Muscle of arm (tissue), 14 donors: ENCODE measurements at places on chromosomes 2 and 18.
A peak's percentile ranks its signal among the peaks of the same experiment; 100 is the strongest.

DNA sequence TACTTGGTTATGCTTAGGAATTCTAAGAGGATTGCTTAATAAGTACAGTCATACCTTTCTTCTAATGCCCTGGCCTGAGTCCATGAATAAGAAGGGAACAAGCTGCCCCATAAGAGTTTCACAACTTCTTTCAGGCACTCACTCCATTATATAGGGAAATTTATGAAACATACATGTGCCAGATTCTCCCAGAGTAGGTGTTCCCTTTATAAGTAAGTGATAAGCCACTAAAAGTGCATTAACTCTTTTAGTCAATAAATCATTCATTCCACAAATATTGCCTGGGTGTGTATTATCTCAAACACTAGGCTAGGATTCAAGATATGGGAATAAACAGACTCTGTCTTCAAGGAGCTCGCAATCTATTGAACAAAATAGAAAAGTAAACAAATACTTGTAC lies 84.5 kb upstream of the RBBP8 start:
- no peak for DNase-seq

GRCh38 chr2:218296847-218297246 lies 4.5 kb upstream of the TMBIM1 start:
- no peak for DNase-seq

GRCh38 chr2:100716581-100716980 lies 103.4 kb upstream of the NPAS2 start:
- DNase-seq: no peak

DNA sequence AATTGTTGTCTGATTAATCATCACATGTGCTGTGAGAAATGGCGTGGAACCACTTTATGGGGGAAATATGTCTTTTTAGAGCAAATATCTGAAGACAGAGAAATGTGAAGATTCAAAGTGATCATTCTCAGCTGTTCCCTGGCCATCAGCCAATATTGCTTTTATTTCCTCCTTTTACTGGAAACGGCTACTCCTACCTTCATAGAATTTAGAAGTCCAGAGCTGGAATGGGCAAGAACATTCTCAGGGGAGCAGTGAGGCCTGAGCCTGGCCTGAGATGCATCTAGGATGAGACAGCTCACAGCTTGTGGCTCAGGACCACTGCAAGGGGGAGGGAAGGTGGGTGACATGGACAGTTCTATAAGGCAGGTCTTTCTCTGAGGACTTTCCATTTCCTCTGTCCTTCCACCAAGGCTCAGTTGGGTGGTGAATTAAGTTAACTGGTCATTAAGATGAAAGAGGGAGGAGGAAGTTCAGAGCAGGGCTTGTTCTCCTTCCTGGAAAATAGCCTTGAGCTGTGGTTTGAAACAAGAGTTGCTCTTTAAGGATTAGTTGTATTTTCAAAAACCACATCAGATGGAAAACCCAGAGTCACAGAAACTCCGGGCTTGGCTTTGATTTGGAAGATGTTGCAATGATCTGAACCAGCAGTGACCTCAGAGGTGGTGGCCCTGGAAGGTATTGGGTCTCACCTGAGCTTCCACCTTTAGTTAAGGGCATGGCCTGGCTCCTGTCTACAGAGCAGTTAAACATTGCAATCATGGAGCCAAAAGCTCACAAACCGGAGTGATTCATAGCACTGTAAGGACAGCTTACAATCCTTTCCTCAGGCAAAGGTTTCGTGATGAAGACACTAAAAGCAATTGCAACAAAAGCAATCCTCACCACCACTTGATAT lies 144.3 kb downstream of the VAPA start:
- peak; percentile 55 for DNase-seq

- DNase-seq: peak; percentile 7
Observed at GRCh38 chr2:211035548-211036185, 479.3 kb downstream of the CPS1 start.

DNA sequence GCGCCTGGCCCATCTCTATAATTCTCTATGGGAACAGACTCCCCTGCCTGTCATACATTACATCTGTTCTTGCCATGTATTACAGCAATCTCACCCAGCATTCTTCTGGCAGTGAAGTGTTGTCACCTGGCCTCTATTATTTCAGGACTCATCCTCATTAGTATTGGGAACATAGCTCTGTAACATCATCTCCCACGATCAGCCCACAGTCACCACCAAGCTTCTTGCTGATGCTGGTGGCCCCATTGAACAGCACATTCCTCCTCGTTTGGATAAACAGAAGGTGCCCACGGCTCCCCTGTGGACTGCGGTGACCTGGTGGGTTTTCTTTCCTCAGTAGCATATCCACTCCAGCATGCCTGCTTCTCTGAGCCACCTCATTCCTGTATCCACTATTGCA lies 21.5 kb downstream of the CHCHD5 start:
- no peak for DNase-seq

DNA sequence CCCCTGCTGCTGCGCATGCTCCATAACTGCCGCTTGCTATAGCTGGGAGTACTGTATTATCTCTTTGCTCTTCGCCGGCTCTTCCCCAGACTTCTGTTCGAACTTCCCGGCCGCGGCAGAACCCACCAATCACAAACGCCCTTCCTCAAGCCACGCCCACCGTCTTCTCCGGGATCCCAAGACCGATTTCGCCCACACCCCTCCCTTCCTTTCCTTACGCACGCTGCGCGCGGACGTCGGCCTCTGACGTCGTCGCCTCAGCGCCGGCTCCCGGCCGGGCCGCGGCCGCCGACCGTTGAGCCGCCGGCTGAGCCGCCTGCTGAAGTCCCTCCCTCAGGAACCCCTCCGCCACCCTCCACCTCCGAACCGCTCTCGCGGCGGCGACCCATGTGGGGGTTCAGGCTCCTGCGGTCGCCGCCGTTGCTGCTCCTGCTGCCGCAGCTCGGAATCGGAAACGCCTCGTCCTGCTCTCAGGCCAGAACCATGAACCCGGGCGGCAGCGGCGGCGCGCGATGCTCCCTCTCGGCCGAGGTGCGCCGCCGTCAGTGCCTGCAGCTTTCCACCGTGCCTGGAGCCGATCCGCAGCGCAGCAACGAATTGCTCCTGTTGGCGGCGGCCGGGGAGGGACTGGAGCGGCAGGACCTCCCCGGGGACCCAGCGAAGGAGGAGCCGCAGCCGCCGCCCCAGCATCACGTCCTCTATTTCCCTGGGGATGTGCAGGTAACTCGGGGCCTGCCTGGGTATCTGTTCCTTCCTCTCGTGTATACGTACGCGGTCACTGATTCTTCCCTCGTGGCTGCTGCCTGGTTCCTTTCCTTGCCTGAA lies at the start of gene C2orf69:
C2orf69 (plus strand) TSS at position 242 of the 825 bp plus-strand sequence; CDS start at position 388, 146 bp downstream.
- DNase-seq: peak; percentile 98

DNA sequence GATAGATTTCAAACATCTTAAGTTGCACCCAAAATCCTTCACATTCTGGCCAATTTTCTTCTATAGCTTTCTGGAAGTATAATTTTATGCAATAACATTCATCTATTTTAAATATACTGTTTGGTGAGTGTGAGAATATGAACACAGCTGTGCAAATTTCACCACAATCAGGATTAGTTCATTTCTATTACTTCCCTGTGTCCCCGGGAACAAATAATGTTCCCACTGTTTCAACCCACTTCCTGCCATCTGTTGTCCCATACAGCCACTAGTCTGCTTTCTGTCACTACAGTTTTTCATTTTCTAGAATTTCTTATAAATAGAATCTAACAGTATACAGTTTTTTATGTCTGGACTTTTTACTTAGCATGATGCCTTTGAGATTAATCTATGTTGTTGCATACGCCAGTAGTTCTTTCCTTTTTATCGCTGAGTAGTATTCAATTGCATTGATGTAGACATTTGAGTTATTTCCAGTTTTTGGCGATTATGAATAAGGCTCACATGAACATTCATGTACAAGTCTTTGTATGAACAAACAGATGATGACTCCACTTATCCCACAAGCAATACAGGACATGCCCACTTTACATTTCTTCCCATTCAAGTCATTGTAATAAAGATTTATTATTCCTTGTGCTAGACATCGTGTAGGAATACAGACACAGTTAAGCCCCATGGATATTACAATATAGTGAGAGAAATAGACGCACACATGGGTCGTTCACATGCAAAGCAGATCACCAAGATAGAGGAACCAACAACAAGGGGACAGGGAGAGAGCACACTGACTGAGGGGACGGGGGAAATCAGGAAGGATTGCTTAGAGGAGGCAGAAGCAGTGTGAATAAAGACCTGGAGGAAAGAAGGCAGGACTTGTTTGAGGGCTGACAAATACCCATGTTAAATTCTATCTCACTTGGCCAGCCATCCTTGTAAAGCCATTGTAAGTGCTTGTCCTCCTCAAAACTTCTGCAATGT lies 72.9 kb upstream of the PAX8 start:
- no peak for DNase-seq

- DNase-seq: no peak
Observed at GRCh38 chr2:3179626-3180025, 198.0 kb downstream of the EIPR1 start.

GRCh38 chr2:85263591-85263990 lies 64.2 kb downstream of the TGOLN2 start:
- no peak for DNase-seq

GRCh38 chr2:27024188-27024587 lies 8.6 kb upstream of the TMEM214 start:
- DNase-seq: no peak

DNA sequence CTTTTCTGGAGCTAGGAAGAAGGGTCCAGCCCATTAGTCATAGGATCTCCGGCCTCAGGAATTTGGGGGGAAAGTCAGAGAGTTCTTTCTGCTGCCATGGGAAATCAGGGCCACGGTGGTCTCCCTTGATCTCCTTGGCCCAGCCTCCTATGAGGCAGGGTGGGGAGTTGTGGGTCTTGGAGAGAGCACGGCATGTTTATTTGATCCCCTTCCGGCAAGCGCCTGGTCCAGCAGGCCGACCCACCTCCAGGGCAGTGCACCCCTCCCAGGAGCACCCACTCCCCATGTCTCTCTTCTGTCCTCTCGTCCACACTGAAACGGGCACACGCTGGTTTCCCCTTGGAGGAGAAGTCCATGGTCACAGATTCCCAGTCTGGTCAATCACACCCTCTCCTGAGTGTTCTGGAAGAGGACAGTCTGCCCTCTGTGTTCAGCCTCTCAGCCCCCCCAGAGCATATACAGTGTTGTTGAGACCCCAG lies 464.6 kb upstream of the HS6ST1 start:
- no peak for DNase-seq

- no peak for DNase-seq
Observed at GRCh38 chr2:44801841-44802776, 139.4 kb upstream of the SIX3 start.

DNA sequence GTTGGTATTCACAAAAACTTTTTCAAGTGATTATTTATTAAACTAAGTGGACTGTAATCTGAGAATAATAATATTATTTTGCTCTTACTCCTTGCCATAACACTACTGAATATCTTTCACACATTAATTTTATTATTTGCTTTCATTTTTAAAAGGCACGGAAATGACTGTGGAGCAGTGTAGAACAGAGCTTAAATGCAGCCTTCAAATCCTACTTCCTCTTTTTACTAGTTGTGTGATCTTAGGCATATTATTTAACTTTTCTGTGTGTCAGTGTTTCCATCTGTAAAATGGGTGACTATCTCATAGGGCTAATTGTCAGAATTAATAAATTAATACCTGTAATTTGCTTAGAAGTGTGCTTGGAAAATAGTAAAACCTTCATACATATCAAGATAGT lies 55.5 kb upstream of the SLC8A1 start:
- DNase-seq: no peak

- no peak for DNase-seq
Observed at GRCh38 chr18:75068682-75069435, 140.1 kb downstream of the PTGR3 start.

GRCh38 chr2:147294825-147295392 lies 549.9 kb upstream of the ACVR2A start:
- no peak for DNase-seq

GRCh38 chr2:150469706-150470274 lies 17.7 kb downstream of the RND3 start:
- no peak for DNase-seq

DNA sequence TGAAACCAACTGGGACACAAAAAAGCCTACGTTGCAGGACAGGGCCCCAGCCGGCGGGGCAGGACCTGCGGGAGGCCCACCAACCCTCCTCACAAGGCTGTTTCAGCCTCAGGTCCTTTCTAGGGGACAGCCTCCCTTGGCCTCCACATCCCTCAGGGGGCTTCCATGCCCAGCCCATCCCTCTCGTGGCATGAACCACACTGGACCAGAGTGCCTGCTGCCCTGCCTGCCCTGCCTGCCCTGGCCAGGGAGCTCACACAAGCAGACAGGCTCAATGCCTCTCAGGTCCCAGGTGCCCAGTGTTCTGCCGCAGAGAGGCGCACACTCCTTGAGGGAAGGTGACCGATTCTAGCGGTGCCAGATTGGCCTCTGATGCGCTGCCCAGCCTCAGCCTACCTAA lies 57.4 kb downstream of the HDAC4 start:
- no peak for DNase-seq

DNA sequence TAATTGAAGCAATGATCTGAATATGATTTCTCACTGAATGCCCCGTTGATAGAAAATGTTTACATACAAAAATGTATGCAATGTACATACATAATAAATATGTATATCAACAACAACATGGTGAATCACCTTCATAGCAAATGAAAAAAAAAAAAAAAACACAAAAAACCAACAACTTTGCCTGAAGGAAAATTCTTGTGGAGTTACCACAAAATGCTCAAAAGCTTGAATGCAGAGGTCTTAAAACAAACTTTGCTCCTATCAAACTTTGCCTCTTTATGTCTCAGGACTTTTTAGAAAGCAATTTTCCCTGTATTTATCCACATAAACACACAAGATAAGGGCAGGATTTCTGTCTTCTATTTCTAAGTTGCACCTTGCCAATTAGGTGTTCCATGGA lies 92.9 kb upstream of the SIX2 start:
- no peak for DNase-seq

- no peak for DNase-seq
Observed at GRCh38 chr18:40208958-40209357, 1746.1 kb upstream of the PIK3C3 start.

DNA sequence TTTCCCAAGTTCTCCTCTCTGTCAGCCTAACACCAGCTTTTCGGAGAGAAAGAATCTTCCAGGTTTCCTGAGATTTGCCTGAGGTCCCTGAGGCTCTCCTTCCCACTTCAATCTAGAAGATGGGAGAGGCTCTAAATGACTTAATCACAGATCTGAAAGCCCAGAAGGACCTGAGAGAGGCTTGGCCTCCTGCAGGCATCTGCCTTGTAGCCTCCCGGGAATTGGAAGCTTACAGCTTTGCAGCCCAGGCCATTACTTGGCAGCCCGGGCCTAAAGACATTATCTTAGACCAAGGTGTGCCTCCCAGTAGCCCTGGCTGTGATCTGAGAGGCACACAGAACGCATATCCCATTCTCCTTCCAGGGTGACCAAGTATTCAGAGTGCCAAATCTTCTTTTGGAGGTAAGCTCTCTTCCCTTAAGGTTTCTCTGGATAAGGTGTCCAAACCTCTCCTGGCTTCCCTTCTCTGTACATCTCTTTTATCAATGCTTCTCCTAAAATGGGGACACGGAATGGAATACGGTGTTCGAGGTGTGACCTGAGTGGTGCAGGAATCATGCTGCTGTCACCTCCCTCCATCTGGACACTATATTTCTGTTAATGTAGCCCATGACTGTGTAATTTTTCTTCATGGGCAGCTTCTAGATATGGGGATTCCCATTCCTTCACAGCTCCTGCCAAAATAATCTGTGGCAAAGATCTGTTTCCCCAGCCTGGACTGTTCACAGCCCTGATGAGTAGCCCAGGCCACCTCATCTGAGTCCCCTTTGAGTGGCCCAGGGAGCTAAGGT lies 16.0 kb downstream of the CTIF start:
- no peak for DNase-seq
